ENCODE measurements at places on chromosomes 12 and 14.

- H3K4me1 ChIP-seq = no peaks in the 10 kb centered on the region
- H3K36me3 ChIP-seq = no peaks in the 10 kb centered on the region
- H3K4me3 ChIP-seq = no peak overlapping the region
- DNase-seq = no peak
- no peaks in the 10 kb centered on the region for H3K27me3 ChIP-seq
- no peak overlapping the region for H3K27ac ChIP-seq
Observed at GRCh38 chr12:82425241-82425640, 66.9 kb downstream of the METTL25 start.

DNA sequence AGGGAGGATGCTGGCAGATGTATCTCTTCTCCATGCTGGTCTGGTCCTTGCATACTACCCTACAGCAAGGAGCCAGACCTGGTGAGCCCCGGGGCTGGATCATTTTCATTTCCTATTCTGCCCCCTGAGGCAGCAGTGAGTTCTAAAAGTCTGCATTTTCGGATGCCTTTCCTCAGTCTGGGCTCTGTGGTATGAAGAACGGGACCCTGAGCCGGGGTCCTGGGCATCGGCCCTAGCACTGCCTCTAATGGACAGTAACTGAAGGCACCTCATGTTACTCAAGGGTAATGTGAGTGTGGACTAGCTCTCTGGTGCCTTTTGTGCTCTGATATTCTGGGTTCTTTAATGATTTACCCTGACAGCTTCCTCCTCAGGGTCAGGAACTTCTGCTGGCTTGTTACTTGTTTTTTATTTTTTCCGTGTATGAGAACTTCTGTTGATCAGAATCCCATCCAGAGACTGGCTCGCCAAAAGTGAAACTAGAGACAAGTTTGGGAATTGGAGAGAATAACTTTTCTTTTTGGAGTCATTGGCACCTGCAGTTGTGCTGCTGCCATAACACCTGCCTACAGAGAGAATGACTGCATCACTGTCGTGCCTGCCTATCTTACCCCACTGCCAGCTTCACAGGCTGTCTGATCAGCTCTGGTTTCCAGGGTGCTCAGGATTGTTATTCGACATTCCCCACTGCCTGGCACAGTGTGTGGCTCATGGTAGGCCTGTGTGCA, 62.3 kb downstream of the SUSD6 start:
- H3K4me3 ChIP-seq = no peak overlapping the region
- H3K4me1 ChIP-seq = peaks cover 19% of the 10 kb centered on the region
- DNase-seq = peak; percentile 56
- no peak overlapping the region for H3K27ac ChIP-seq
- peaks cover 5% of the 10 kb centered on the region for H3K36me3 ChIP-seq

DNA sequence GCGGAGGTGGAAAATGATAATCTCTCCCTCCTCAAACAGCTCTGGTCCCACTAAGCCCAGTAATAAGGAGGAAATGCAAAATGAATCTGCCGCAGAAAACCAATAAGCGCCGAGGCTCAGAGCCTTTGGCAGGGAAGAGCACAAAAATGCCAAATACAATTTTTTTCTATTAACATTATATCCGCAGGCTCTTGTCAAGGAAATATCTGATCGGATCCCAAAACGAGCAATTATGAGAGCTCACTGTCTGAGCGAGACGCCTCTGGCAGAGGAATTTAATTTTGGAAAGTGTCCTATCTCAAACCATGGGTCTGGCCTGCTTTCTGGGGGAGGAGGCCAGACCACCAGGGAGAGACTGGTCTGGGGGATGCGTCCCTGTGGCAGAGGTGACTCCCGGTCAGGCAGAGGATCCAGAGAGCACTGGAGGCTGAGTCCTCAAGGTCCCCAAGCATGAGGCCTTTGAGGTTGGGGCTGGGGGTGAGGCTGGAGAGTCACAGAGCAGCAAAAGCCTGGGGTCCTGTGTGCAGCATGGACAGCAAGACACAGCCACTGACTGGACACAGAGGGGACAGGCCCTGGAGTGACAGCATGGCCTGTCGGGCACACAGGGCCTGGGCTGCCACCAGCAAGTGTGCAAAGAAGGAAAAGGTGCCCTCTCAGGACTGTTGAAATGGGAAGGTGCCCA, 342.8 kb upstream of the SFSWAP start:
- no peaks in the 10 kb centered on the region for H3K27me3 ChIP-seq
- H3K36me3 ChIP-seq = no peaks in the 10 kb centered on the region
- DNase-seq = peak; percentile 62
- H3K4me1 ChIP-seq = no peaks in the 10 kb centered on the region
- H3K4me3 ChIP-seq = no peak overlapping the region
- H3K27ac ChIP-seq = no peak overlapping the region

- H3K36me3 ChIP-seq = no peaks in the 10 kb centered on the region
- H3K27ac ChIP-seq = peak overlapping the region; percentile 95
- DNase-seq = no peak
- H3K4me1 ChIP-seq = peaks cover 44% of the 10 kb centered on the region
- H3K4me3 ChIP-seq = no peak overlapping the region
- H3K27me3 ChIP-seq = no peaks in the 10 kb centered on the region
Observed at GRCh38 chr12:89453121-89453978, 71.2 kb downstream of the GALNT4 start.

- no peaks in the 10 kb centered on the region for H3K36me3 ChIP-seq
- peaks cover 22% of the 10 kb centered on the region for H3K27me3 ChIP-seq
- peak; percentile 89 for DNase-seq
- H3K27ac ChIP-seq = no peak overlapping the region
- H3K4me1 ChIP-seq = no peaks in the 10 kb centered on the region
Observed at GRCh38 chr14:76710056-76711010, 50.9 kb upstream of the VASH1 start.

GRCh38 chr12:94875525-94875924, 128.0 kb downstream of the NDUFA12 start:
- no peaks in the 10 kb centered on the region for H3K36me3 ChIP-seq
- H3K27me3 ChIP-seq = peaks cover 59% of the 10 kb centered on the region
- no peak overlapping the region for H3K27ac ChIP-seq

DNA sequence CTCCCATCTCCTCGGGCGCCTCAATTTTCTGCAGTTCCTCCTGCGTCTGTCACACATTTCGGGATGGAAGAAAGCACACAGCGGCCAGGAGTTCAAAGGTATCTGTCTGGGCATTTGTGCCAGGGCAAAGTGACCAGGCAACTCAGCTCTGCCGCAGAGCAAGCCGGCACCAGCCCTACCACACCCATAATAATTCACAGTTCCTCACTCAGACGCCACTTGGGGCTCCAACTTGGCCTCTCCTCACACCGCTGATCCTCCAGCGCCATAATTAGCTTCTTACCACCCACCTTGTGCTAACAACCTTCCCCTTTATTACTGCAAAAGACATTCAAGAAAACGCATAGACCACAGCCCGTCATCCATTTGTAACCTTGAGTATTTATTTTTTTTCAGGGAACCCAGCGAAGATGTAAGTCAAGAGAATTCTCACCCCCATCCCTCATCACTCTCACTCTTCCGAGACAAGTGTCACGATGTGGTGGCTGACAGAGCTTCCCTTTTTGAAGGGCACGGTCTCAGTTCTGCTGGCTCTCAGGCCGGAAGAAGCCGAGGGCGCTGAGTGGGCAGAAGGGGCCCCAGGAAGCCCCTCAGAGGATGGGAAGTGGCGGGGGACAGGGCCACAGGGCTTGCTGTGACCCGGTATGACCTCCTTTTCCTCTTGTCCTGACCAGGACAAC, 25.2 kb upstream of the NCOR2 start:
- no peaks in the 10 kb centered on the region for H3K27me3 ChIP-seq
- peak; percentile 57 for DNase-seq
- H3K4me3 ChIP-seq = no peak overlapping the region

Data from osteoblast (primary cell).